Activated T-helper 2 cell treated with anti-CD3 and anti-CD28 coated beads, Interferon-gamma antibody, Interleukin-2, Interleukin-4, amounts not matched to agents 10 μg/mL and 5 μg/mL and 100 μg/mL, durations not matched to agents 14 hours and 24 hours and 36 hours (primary cell): ENCODE measurements at places on chromosomes 16 and 17. TPM values are rescaled to one million over a fixed set of nuclear protein-coding genes. Genes with fewer than 3 reads are reported as not detected.

TCAP gene
- 0.76 and 0.87 TPM in 2 replicates for total RNA-seq

C1QL1 gene
- total RNA-seq = 0.41 and 0.48 TPM in 2 replicates

SIAH1 gene
- 16.2 and 17.0 TPM in 2 replicates for total RNA-seq

DNA sequence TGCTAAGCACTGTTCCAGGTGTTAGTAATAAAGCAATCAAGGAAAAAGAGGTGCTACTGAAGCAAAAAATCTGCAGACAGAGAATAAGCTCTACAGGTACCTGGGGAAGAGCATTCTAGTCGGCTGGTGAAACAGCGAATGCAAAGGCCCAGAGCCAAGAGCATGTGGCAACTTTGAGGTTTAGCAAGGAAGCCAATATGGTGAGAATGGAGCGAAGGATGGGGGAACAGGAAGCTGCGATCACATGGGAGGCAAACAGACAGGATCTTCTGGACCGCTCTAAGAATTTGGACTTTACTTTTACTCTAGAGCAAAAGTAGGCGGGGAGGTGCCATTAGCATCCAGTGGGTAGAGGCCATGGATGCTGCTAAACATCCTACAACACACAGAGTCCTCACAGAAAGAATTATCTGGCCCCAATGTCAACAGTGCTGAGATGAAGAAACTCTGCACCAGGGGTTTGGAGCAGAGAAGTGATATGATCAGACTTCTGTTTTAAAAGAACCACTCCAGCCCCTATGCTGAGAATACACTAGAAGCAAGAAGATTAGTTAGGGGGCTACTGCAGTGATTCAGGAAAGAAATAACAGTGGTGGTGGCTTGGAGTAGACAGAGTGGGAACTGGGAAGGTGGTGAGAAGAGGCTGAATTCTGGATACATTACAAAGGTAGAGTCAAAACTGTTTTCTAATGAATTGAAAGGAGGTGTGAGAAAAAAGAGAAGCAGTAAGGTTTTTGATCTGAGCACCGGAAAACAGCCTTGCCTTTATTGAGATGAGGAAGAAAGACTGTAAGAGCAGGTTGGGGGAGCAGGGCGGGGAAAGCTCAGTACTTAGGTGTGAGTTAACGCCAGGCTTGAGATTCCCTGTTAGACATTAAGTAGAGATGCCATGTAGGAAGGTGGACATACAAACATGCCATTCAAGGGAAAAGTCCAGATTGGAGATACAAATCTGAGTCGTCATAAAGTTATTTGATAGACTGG, 11.0 kb downstream of the EFTUD2 start:
- DNase-seq = no peak

GRCh38 chr16:20899071-20899470, 1.1 kb downstream of the DCUN1D3 start:
- DNase-seq = no peak

DNA sequence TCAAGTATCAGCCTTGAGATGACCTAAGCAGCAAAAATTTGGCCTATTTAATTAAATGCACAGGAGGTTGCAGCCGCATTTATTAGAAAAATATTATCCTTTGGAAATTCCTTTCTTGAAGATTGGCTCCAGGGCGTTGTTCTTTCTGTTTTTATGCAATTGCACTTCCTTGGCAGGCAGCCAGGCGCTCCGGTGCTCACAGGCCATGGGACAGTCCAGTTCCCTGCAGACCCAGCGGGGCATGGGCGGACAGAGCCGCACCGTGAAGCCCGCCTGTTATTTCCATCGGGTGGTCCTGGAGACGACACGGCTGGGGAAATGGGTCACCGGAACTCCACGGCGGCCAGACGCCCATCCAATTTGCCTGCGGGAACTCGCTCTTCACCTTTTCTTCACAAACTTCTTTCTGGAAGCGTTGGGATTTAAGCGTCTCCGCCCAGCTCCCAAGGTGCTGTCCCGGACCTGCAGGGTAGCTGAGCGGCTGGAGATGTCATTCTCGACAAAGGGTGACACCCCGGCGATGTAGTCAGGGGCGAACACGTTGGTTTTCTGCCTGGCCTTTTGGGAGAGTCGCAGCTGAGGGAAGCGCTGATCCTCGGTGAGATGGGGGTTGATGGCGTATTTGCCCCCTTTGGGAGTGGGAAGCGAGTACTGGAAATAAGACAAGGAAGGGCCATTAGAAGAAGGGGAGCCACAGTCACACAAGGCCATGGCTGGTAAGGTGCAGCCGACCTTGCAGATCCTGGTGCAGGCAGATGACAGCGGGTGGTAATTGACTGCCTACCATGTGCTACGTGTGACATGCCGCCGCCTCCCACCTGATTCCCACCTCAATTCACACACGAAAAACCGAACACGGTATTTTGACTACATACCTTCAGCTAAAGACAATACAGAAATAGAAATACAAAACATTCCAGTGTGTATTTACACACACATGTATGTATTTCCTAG, 12.5 kb downstream of the NOB1 start:
- no peak for DNase-seq
